M059J (cell line): ENCODE measurements at places on chromosomes 3 and 15. TPM values are rescaled to one million over a fixed set of nuclear protein-coding genes. Genes with fewer than 3 reads are reported as not detected.

The XPC gene
- 8.9 and 13.0 TPM in 2 replicates for total RNA-seq

The PIGZ gene
- total RNA-seq: 1.7 and 1.9 TPM in 2 replicates

The CATSPER2 gene
- total RNA-seq: 0.10 and 0.39 TPM in 2 replicates

The SLCO2A1 gene
- total RNA-seq: 0.20 and 0.47 TPM in 2 replicates

The REC114 gene
- not detected in 2 replicates for total RNA-seq

The FSTL1 gene
- total RNA-seq: 762 and 1,312 TPM in 2 replicates
